ENCODE measurements at places on chromosomes 7 and 10.

- DNase-seq: no peak
Measured at GRCh38 chr7:157018997-157019608, 8.6 kb upstream of the MNX1 start.

GRCh38 chr10:96685306-96685705 lies 35.0 kb downstream of the PIK3AP1 start:
- DNase-seq: no peak

- no peak for DNase-seq
Measured at GRCh38 chr7:41156268-41156667, 546.6 kb downstream of the INHBA start.

DNA sequence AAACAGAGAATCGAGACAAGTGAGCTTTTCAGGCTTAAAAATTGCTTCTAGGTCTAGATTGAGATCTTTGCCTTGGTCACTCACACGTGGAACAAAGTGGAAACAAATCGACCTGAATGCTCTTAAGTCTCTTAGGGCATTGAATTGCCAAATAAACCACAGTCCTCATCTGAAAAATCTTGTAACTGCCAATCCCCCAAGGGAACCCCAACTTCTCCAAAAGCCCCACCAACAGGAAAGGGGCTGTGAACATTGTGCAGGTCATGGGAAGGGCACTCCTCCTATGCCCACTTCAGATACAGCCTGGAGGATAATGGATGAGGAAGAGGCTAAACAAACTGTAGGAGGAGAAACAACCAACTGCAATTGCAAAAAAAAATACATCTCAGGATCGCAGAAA lies 91.3 kb downstream of the DGKI start:
- DNase-seq: no peak

DNA sequence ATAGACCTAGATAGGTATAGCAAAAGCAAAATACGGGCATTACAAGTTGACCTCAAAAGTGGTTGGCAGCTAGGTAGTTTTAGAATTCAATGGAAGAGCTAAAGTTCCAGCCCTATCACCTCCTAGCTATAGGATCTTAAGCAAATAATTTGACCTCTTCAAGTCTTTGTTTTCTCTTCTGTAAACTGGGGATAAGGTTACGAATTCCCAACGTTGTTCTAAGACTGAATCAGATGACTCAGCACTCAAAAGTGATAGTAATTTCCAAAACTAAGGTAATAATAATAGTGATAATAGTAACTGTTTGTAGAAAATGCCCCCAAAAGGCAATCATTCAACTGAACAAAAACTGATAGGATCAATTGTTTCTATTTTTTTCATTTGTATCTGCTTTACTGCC lies 445.2 kb downstream of the KCNMA1 start:
- no peak for DNase-seq

GRCh38 chr7:1169409-1170368 lies 9.7 kb upstream of the ZFAND2A start:
- peak; percentile 82 for DNase-seq

DNA sequence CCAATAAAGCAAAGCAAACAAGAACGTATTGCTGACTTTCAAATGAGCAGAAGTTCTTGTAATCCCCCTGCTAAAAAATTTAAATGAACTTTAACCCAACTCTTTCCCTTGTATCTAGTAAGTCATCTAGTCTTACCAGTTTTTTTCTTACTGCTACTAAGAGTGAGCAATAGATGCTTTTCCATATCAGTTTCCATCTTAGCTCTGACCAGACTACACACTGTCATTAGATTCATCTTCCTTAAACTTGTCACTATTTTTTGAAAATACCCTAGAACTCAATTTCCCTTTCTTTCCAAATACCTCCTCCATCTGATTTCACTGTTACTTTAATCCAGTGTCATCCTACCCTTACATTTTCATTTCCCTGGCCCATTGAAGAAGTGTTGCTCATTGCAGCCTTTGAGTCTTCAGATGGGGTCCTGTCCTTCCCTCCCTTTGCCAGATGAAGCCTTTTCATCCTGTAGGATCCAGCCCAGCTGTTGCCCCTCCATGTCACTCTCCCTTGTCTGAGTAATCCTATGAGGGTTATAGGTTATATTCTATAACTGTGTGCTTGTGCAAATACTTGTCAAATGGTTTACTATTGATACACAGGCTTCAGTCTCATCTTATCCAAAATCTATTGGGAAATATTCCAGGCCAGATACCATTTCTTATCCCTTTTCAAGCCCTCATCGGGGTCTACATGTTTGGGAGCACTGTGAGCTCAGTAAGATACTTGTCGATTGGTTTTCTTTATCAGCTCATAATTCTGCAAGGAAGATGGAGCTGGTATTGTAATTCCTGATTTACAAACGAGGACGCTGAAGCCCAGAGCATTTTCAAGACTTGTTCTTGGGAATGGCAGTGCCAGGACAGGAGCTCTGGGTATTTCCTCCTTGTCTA lies 51.5 kb upstream of the ITGB1 start:
- no peak for DNase-seq

DNA sequence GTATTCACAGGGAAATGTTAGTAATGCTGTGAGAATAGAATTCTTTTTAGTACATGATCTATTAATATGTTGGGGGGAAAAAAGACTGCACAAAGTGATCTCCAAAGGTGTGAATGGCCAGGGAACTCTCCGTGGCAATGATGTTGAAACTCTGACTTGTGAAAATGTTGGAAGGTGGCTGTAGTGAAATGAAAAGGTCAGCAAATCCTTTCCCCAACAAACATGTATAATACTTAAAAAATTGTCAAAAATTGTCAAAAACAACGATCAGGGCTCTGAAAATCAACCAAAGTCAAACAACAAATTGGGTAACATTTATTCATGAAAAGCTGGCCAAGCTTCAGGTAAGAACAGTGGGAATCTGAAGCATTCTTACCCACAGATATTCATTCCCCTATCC lies 35.5 kb downstream of the TMEM26 start:
- no peak for DNase-seq

DNA sequence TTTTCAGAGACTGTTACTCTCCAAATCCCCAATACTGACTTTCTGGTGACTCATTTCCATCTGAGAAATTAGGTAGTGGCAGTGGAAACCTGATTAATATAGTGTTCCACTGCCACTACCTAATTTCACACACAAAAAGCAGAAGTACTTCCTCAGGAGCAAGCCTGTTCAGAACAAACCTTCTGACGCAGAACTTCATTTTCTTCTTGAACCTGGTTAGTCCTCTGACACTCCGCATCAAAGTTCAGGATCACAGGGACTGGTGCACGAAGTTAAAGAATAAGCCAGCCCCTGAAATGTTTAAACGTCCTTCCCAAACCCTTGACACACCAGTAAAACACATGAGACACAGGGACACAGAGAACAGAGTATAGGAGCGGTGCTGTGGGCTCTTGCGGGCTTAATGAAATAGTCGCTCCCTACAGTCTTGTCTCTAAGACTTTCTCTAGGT lies 4.4 kb downstream of the WDR91 start:
- peak; percentile 81 for DNase-seq

GRCh38 chr7:127652333-127653248 lies 597 bp downstream of the SND1 start:
- no peak for DNase-seq

- DNase-seq: no peak
Measured at GRCh38 chr7:112293416-112293815, 86.9 kb downstream of the ZNF277 start.

GRCh38 chr7:92002720-92003119 lies 62.1 kb downstream of the AKAP9 start:
- DNase-seq: no peak

GRCh38 chr7:21368317-21368716 lies 59.6 kb upstream of the SP4 start:
- no peak for DNase-seq

DNA sequence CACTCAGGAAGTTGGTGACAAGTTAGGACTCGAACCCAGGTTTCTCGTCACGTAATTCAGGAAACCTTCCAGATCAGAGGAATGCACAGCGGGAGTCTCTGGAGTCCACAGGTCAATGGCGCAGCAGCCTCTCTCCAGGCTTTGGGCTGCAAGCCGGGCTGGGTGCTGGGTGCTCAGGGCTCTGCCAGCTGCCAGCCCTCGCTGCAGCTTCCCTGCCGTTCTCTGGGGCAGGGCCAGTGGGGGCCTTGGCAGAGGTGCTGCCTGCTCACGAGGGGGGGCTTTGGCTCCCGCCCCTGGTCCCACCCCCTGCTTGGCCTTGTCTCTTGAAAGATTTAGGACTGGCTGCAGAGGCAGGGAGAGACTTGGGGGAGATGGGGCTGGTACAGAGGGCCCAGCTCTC lies at the start of gene TACR2:
TSS of gene TACR2 (minus strand) at position 224 of the 400 bp plus-strand sequence. CDS start 595 bp downstream, outside the sequence.
- DNase-seq: no peak

- DNase-seq: no peak
Measured at GRCh38 chr7:151276666-151277590, 28.4 kb upstream of the SMARCD3 start.

- no peak for DNase-seq
Measured at GRCh38 chr7:142749218-142749993, at the start of gene PRSS1. PRSS1 (plus strand) TSS chr7:142749472; CDS start chr7:142749485, 13 bp downstream.

DNA sequence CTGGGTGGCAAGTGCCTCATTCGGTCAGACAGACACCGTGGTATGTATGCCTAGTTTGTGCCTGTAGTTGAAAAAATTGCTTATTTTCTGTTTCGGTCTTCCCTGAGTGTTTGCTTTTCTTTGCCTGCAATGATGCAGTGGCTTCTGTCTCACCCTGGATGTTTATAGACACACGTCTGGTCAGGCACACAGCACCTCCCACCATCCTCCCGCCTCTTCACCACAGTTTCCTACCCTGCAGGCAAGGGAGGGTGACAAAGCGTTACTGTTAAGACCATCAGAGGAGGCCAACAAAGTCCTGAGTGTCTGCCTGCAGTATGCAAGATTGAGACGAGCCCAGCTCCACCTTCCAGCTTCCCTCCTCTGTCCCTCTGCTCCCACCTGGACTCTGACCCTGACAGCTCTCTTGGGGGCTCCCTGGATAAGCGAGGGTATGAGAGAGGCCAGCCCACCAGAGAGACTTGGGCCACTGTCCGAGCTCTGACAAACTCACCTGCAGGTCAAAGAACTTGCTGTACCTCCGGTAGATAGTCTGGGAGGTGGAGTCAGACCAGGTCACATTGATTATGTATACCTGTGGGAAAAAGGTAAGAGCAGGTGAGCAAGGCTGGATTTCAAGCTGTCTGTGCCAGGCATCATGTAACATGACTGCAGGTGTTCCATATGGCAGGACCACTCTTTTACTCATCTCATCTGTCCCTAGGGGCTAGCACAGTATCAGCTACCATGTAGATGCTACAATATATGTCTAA lies 54.4 kb downstream of the SH3PXD2A start:
- DNase-seq: peak; percentile 96

GRCh38 chr7:145729691-145730090 lies 386.9 kb upstream of the CNTNAP2 start:
- DNase-seq: no peak

DNA sequence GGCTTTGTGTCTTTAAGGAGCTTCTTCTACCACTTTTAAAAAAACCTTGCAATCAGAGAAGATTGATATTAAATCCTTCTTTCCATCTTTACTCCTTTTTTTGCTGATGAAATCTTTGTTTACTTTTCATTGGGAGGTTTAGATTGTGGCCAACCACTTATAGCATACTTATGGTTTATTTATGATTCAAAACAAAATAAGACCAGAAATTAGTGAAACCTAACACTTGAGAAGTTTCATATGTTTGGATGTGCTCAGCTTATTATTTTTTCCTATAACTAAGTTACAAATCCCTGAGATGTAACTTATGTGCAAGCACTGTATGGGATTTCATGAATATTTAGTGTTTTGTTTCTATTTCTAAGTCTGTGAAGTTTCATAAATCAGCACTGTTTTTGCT lies 13.5 kb upstream of the PRPS1L1 start:
- no peak for DNase-seq

DNA sequence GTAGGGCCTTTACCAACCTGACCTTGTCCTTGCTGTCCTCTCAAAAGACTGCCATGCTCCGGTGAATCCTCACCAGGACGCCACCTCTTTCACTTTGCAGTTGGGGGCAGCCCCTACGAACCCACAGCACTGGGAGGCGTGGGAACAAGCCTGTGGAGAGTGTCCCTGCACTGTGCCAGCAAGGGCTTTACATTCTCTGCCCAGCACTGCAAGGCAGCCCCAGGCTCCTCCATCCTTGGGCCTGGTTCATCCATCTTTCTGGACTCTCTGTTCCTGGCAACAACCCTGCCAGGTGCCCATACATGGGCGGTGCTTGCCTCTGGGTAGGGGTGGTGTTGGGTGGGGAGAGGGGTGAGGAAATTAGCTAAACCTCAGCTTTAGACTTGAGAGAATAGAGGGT lies 1.4 kb downstream of the CHAT start:
- no peak for DNase-seq

DNA sequence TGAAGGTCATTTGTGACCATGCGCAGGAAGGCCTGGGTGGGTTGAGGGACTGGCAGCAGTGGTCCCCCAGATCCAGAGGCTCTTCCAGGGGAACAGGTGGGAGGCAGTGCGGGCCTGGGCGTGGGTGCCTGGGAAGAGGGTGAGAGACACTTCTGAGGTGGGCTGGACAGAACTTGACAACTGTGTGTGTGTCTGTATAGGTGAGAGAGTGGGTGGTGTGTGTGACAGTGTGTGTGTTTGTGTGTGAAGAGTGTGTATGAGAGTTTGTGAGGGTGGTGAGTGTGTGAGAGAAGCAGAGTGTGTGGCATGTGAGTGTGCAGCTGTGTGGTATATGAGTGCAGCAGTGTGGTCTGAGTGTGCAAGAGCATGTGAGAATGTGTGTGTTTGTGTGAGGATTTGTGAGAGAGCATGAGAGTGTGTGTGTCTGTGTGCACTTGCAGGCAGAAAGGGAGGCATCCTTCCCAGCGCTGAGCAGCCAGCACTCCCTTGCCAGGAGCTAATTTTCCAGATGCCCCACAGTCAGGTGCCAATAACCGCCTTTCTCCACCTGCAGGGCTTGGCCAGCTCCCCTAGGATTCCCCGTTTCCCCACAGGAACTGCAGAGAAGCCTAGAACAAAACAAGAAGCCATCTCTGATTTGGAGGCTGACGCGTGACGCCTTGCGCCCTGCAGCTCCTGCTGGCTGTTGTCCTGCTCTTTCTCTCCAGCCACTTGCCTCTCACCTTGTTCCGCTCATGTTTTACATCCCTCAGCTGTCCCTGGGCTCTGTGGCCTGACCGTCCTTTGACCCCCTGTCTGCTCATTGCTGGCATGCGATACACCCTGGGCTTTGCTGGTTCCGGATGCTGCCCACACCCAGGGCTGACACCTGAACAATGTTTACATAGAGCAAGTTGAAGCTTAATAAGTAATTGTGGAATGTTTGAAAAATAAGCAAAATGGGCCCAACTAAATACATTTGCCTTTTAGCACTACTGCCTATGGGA lies 88.0 kb downstream of the TMEM178B start:
- DNase-seq: no peak

- peak; percentile 74 for DNase-seq
Measured at GRCh38 chr7:100088621-100089457, at the start of gene COPS6. COPS6 (plus strand) TSS chr7:100088969; CDS start chr7:100088991, 22 bp downstream.
